Thoracic aorta (tissue), 2 donors: ENCODE measurements at places on chromosomes 12 and 14. TPM values are rescaled to one million over a fixed set of nuclear protein-coding genes. Genes with fewer than 3 reads are reported as not detected.

- no peak for DNase-seq
These were observed 1.3 kb upstream of the OAS3 start for GRCh38 chr12:112936927-112937326.

GRCh38 chr14:60233251-60233650 lies 15.8 kb upstream of the PPM1A start:
- no peak for DNase-seq

GRCh38 chr12:122867691-122868461 lies 28.0 kb downstream of the VPS37B start:
- DNase-seq, result no peak

Gene C12orf56
- total RNA-seq, result not detected

GRCh38 chr14:24098927-24099813 lies 5.1 kb downstream of the PCK2 start:
- no peak for DNase-seq

Gene CCDC38
- total RNA-seq, result not detected

GRCh38 chr12:1356285-1356684 lies 238.1 kb downstream of the FBXL14 start:
- no peak for DNase-seq

DNA sequence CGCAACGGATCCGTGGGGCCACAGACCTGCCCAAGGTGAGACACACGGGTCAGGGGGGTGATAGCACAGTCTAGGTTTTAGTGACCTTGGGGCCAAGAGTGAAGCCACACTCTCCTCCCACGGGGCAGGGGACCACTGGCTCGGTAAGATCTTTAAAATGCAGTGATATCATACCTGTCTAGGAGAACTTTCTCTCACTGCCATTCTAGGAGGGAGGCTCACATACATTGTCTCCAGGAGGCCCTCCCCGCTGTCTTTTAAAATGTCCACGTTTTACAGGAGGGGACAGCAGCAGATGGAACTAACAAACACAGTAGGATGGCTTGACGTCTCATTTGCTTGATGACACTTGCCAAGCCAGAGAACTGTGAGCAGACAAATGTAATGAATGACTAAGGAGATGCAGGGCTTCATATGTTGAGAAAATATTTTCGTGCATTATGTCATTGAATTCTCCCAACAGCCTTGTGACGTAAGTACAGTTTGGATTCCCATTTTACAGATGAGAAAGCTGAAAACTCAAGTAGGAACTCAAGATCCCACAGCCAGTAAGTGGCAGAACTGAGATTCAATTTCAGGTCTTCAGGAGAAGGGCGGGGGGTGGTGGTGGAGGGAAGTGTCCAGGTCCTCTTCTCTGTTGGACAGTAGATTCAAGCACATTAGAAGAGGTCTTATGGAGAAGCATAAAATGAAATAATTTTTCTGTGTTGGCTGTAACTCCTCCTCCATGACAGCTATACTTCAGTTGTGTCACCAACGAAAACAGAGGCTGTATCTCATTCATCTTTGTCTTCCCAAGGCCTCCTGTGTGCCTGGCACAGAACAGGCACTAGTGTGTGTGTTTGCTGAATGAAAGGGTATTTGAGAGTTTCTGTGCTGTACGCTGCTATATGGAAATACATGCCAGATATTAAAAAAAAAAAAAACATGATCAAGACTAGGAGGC lies 2.1 kb downstream of the VASH1 start:
- no peak for DNase-seq

Gene SELPLG
- 14.3 TPM for total RNA-seq

GRCh38 chr12:46442738-46443137 lies 70.2 kb upstream of the SLC38A2 start:
- DNase-seq, result no peak

GRCh38 chr12:32217354-32218310 lies 111.0 kb downstream of the BICD1 start:
- DNase-seq, result no peak

Gene ADCY4
- 25.5 TPM for total RNA-seq

DNA sequence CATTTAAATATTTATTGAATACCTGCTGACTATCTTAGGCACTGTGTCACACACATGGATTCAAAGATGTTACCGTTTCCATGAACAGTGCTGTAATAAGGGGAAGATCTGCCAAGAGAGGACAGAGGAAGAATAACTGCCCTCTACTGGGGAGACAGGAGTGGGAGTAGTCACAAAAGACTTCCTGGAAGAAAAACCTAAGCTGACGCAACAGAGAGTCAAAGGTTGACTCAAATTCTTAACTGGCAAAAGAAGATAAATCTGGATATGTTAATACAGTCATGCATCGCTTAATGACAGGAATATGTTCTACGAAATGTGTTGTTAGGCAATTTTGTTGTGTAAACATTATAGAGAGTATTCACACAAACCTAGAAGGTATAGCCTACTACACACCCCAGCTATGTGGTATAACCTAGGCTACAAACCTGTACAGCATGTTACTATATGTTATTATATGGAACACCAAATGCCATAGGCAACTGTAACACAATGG lies 51.5 kb downstream of the DCAF5 start:
- no peak for DNase-seq

GRCh38 chr14:102020058-102020971 lies 55.9 kb downstream of the DYNC1H1 start:
- no peak for DNase-seq

Gene IRAK3
- total RNA-seq, result 29.8 TPM

Gene FGD4
- total RNA-seq, result 52.7 TPM

- no peak for DNase-seq
These were observed 41.5 kb upstream of the FICD start for GRCh38 chr12:108473400-108474055.

DNA sequence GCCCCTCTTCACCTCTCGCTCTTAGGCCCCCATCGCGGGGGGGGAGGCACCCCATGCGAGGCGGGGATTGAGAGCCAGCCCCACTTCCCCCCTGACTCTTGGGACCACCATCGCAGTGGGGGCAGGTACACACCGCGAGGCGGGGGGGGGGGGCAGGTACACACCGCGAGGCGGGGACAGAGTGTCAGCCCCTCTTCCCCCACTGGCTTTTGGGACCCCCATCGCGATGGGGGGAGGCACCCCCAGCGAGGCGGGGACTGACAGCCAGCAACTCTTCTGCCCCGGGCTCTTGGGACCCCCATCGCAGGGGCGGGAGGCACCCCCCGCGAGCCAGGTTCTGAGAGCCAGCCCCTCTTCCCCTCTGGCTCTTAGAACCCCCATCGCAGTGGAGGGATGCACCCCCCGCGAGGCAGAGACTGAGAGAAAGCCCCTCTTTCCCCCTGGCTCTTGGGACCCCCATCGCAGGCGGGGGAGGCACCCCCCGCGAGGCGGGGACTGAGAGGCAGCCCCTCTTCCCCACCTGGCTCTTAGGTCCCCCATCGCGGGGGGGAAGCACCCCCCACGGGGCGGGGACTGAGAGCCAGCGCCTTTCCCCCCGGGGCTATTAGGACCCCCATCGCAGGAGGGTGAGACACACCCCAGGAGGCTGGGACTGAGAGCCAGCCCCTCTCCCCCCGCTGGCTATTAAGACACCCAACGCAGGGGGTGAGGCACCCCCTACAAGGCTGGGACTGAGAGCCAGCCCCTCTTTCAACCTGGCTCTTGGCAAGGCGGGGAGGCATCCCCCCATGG lies 196.5 kb upstream of the PZP start:
- no peak for DNase-seq

Gene REM2
- total RNA-seq, result not detected

Gene SERPINA4
- total RNA-seq, result not detected

Gene TAS2R7
- not detected for total RNA-seq

Gene MANSC1
- total RNA-seq, result 36.6 TPM
